ENCODE measurements at places on chromosomes 11 and 22.

DNA sequence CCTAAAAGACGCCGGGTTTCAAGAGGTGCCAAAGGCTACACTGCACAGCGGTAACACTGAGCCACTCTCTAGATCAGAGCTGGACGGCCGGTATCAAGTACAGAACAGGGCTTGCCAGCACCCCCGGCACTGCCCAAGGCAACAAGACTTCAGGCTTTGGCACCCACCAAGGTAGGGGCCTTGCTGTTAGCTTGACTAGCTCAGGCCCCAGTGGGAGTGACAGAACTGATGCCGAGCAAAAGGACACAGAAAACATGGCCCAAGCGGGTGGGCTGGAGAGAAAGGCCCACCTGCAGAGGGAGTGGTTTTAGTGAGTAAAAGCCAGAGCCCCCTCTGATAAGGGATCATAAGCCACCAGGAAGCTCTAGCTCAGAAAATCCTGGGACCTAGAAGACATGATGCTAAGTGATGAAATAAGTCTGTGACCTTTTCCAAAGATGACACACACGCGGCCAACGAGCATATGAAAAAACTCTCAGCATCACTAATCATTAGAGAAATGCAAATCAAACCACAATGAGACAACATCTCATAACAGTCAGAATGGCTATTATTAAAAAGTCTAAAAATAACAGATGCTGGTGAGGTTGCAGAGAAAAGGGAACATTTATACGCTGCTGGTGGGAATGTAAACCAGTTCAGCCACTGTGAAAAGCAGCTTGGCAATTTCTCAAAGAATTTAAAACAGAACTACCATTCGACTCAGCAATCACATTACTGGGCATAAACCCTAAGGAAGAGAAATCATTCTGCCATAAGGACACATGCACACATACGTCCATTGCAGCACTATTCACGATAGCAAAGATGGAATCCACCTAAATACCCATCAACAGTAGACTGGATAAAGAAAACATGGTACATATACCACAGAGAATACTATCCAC, 12.9 kb downstream of the EHD1 start:
- no peak for DNase-seq

DNA sequence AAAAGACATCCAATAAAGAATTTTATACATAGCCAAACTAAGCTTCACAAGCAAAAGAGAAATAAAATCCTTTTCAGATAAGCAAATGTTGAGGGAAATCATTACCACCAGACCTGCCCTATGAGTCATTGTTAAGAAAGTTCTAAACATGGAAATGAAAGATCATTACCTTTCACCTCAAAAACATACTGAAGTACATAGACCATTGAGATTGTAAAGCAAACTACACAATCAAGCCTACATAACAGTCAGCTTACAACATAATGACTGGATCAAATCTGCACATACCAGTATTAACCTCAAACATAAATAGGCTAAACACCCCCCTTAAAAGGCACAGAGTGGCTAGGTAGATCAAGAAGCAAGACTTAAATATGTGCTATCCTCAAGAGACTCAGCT, 501.0 kb upstream of the LUZP2 start:
- no peak for DNase-seq

- DNase-seq: no peak
Observed at GRCh38 chr11:134661660-134662059, 249.6 kb upstream of the B3GAT1 start.

DNA sequence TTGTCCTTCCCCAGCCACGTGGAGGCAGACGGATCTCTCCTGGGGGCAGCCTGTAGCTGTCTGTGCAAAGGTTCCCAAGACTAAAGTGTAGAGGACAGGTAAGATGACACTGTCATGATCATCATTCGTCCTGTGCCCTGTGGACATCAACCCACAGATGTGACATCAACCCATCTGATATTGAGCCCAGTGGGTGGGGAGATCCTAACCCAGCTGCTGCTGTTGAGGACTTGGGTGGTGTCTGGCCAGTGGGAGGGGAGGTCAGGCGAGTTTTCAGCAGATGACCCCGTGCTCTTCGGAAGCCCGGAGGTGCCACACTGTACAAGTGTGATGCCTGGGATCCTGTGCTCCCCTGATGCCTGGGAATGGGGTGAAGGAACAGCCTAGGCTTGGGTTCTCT, 1.2 kb upstream of the GAL start:
- DNase-seq: no peak

DNA sequence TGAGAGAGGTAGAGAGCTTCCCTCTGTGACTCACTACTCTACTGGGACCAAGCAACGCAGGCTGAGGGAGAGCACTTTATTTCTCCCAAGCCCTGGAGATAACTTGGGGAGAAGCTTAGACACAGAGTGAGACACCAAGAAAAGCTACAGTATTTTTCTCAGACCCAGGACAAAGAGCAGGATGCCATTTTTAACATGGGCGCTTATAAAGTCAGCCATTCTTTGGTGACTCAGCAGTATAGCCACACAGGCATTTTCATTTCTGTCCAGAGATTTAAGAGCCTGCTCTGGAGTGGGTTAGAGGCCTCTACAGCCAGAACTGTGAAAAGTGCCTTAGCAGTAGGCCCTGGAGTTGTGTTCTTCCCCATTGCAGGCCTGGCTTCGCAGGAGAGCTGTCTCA, 55.0 kb upstream of the GLYAT start:
- no peak for DNase-seq

DNA sequence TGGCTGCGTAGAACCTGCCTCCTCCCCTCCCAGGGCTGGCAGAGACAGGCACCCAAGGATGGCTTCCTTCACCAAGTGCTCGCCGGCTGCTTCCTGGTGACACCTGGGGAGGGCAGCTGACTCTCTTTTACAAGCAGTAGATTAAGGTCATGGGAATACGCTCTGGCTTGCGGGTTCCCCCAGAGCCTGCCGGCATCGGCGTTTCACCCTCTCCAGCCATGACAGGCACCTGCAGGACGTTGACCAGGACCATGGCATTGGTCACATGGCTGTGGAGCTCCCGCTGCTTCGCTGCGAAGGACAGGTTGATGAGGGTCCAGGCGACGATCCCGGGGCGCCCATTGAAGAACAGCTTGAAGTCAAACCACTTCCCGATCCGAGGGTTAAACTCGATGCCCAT, 9.5 kb downstream of the DHCR7 start:
- no peak for DNase-seq

All from right hindlimb (tissue), 1 donor.